ENCODE measurements at places on chromosomes 2 and 18.
A peak's percentile ranks its signal among the peaks of the same experiment; 100 is the strongest.

- no peak for DNase-seq
Measured at GRCh38 chr18:58231930-58232329, 187.9 kb downstream of the NEDD4L start.

- DNase-seq: no peak
Measured at GRCh38 chr2:219687272-219687671, 59.8 kb downstream of the SLC4A3 start.

DNA sequence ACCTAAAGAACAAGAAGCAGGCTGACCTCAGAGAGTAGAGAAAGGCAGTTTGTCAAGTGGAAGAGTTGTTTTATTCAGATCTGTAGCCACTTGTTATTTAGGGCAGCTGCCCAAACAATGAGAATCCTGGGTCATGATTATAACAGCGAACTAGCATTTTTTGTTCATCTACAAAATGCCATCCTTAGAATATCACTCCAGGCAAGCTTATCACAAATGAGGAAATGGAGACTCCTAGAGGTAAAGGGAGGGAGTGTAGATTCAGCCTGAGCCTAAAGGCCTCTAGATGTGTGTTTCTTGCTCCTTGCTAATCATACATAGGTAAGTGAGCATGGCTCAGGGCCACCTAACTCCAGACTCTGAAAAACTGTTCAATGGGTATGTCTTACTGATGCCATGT, 126.1 kb downstream of the HNMT start:
- DNase-seq: peak; percentile 49

- no peak for DNase-seq
Measured at GRCh38 chr2:200000444-200001163, 45.2 kb downstream of the MAIP1 start.

- DNase-seq: no peak
Measured at GRCh38 chr2:136422512-136422911, 304.6 kb upstream of the CXCR4 start.

DNA sequence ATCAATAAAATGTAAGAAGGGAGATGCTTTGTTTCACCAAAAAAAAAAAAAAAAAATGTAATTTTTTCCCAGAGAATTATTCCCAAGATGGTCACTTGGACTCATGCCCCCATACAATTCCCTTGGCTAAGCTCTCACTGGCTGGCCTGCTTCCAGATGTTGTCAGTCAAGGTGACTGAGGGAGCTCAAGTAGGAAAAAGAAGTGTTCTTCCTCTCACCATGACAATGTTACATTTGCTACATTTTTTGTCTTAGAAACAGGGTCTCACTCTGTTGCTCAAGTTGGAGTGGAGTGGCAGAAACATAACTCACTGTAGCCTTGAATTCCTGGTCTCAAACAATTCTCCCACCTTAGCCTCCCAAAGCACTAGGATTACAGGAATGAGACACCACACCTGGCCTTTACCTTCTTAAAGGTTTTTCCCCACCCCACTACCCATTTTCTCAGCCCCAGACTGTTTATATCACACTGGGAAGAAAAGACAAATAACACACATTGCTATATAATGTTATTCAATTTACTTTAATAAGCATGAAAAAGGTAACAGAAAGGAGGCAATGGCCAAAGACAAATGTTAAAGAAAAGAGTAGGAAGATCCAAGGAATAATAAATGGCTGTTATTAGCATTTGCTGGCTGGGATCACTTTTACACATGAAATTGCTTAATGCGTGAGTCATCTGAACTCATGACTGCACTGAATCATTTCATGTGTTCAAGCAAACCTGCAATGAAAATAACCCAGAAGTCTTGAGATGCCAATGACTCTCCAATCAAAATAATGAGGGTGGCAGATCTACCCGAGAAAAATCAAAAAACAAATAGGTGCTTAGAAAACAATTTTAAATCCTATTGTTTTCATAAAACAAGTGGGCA, 45.2 kb downstream of the ACVR1 start:
- DNase-seq: no peak

GRCh38 chr2:179253226-179253625, 11.4 kb downstream of the SESTD1 start:
- DNase-seq: no peak

GRCh38 chr2:127065940-127066318, 41.0 kb downstream of the BIN1 start:
- no peak for DNase-seq

DNA sequence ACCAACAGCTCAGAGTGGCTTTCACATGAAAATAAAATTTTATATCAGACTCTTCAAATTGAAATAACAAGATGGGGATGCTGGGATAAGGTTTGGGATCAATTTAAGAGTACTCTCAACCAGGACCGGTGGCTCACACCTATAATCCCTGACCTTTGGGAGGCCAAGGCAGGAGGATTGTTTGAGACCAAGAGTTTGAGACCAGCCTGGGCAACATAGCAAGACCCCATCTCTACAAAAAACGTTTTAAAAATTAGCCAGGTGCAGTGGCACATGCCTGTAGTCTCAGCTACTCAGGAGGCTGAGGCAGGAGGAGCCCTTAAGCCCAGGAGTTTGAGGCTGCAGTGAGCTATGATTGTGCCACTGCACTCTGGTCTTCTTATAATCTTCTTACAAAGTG, 2.6 kb downstream of the LMAN2L start:
- no peak for DNase-seq

GRCh38 chr2:240500561-240501423, 57.0 kb downstream of the ANKMY1 start:
- peak; percentile 15 for DNase-seq

DNA sequence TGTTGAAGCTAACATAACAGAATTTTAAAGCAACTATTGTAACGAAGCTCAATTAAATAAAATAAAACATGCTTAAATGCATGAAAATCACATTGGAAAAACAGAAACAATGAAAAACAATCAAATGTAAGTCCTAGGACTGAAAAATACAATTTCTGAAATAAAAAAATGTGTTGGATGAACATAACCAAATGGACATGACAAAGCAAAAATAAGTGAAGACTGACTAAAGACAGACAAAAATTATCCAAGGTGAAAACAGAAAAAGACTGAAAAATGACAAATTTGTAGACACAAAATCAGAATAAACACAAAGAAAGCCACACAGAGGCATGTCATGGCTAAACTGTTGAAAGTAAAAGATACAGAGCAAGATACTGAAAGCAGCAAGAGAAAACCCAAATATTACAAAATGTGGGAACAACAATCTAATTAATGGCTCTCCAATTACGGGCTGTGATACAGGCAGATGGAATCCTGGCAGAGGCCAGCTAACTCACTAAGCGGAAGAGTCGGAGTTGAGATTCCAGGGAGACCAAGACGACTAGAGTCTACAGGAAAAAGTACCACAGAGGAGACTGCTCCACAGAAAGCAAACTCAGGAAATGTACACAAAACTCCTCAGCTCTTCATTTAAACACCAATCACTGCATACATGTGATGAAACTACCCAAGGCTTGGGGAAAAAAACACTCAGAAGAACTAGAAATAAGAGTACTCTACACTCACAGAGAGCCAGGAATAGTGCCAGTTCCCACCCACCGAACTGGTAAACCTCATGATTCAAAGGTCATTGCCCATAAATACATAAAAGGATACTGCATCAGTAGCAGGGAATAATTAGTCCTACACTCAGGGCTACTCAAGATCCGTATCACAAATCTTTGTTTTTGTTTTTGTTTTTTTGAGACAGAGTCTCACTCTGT, 83.6 kb downstream of the ATAD2B start:
- no peak for DNase-seq

Measured in GM13976 (cell line).